ENCODE measurements at places on chromosomes 6 and 20.
A peak's percentile ranks its signal among the peaks of the same experiment; 100 is the strongest.

GRCh38 chr6:150773969-150774368, 91.5 kb upstream of the MTHFD1L start:
- DNase-seq = no peak

GRCh38 chr6:108576709-108577108, 16.0 kb downstream of the FOXO3 start:
- DNase-seq = no peak

DNA sequence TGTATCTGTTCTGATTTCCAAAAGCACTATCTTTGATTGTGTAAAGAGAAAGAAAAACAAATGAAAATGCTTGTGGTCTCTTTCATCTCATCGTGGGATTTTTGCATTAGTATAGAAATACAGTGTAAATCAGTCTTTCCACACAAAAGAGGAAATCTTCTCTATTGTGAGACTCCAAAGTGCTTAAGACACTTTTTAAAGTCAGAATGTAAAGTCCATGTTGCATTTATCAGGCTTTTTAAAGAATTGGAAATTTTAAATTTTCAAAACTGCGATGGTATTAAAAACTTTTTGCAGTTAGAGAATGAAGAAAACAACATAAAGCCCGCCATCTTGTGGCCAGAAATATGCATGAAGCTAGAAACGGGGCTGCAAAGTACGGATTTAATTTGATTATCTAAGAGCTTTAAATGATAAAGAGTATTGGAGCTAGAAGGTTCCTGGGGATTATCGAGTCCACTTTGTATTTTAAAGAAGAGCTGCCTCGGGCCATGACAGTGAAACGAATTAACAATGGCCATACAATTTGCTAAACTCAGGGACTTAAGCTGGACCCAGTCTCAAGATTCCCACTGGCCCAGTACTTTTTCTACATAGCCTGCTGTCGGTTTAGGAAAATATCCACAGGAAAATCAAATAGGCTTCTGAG, 339.6 kb downstream of the ARHGAP18 start:
- peak; percentile 44 for DNase-seq

- peak; percentile 57 for DNase-seq
Observed at GRCh38 chr20:58131151-58131550, 97.3 kb downstream of the ANKRD60 start.

GRCh38 chr6:25248123-25248522, 31.1 kb upstream of the CARMIL1 start:
- peak; percentile 75 for DNase-seq

- DNase-seq = no peak
Observed at GRCh38 chr6:170116636-170117035, 174.2 kb downstream of the DLL1 start.

- DNase-seq = no peak
Observed at GRCh38 chr6:105896052-105896820, 189.9 kb upstream of the PRDM1 start.

GRCh38 chr6:49582529-49582928, 32.1 kb downstream of the C6orf141 start:
- peak; percentile 64 for DNase-seq

- DNase-seq = peak; percentile 14
Observed at GRCh38 chr6:158321960-158322359, 9.7 kb downstream of the TULP4 start.

DNA sequence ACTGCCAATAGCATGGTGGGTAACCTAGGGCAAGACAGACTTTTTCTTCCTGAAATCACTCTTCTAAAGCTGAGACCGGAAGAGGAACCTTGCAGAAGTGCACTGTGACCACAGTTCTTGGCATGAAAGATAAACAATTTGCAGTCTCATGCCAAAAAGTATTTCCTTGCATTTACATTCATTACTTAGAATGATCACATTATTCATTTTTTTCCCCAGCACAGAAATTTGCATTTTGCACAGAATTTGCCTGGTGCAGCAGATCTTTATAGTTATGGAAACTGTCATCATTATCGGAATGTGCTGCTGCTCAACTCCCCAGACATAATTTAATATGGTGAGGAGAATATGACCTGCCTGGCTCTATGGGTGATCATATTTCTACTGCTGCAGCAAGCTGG, 42.2 kb upstream of the EDN3 start:
- DNase-seq = no peak

- DNase-seq = peak; percentile 82
Observed at GRCh38 chr6:74073429-74073828, 377.4 kb downstream of the CD109 start.

GRCh38 chr6:149228311-149228955, 89.1 kb upstream of the TAB2 start:
- DNase-seq = no peak

- no peak for DNase-seq
Observed at GRCh38 chr6:10901770-10902169, 14.9 kb downstream of the SYCP2L start.

- DNase-seq = no peak
Observed at GRCh38 chr20:2405693-2406065, 25.0 kb downstream of the TGM6 start.

- no peak for DNase-seq
Observed at GRCh38 chr6:106122306-106122918, 36.3 kb downstream of the PRDM1 start.

- no peak for DNase-seq
Observed at GRCh38 chr20:16939051-16939450, 190.9 kb downstream of the OTOR start.

DNA sequence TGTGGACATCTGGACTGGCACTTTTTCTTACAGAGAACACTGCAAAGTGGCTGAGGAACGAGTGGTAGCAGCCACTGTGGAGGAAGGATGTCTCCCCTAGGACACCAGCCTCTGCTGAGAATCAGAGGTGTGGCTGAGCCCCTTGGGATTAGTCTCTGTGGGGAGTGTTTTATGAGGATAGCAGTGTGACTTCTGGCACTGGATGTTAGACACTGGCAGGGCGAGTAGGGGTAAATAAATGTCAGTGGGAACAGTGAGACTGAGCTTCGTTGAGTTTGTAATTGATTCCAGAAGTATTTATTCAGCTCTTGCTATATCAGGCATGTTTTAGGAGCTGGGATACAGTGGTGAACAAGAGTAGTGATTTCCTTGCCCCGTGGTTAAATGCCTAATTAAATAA, 124.0 kb downstream of the JARID2 start:
- no peak for DNase-seq

GRCh38 chr6:756224-756623, 63.3 kb upstream of the EXOC2 start:
- DNase-seq = no peak

GRCh38 chr6:7108964-7109836, 1.4 kb downstream of the RREB1 start:
- peak; percentile 56 for DNase-seq

DNA sequence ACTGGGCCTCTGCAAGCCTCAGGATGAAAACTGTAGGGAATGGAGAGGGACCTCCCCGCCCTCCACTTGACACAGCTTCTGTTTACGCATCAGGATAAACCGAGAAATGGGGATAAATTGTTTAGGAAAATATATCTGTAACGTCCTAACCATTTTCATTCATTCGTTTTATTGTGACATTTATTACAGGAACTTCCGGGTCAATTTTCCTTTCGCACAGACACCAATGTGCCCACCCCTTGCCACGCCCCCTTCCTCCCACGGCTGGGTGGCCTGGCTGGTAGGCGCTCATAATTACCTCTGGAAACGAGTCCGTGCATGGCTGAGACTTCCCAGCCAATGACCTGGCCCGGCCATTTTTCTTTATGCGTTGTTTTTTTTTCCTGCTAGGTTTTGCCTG, 96.1 kb downstream of the BMP7 start:
- DNase-seq = no peak

DNA sequence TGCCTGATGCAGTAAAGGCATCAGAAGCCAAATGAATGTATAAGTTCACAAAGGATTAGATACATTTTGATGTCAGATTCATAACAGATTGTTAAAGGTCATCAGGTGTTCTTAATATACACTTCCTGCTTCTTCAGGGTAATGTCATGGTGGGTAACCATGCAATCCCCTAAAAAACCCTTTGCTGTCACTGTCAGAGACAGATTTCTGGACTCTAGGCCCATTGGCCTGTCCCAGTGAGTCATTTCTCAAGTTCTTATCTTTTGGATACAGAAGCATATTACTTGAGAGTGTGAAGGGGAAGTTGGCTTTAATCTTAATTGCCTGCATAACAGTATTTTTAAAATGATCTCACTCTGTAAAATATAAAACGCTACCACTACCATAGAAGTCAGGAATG, 895.6 kb upstream of the MAP3K7 start:
- DNase-seq = no peak

DNA sequence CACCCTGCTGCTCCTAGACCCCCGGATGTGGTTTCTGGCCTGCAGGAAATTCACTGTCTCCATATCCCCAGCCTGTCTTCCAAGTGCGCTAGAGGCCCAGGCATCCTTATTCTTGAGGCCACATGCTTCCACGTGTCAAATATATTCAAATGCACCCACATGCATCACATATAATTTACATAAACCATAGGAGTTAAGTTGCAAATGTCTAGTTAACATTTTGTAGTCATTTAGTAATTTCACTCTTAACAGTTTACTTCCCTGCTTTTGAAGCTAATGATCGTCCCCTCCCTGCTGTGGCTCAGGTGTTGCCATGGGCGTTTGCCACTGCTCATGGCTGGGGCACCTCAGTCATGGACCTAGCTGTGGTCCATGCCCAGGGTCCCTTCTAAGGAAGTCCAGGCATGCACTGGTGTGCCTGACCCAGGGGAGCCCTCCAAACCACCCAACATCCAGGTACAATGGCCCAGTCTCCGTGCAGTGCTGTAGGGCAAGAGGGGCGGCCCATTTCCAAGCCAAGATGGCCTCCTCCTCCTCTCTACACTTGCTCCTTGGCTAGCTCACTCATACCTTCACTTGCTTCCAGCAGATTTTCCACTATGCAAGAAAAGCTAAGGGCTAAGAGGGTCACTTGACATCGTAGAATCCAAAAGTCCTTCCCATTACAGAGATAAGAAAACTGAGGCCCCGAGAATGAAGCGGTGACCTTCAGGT, 42.4 kb downstream of the FGD2 start:
- DNase-seq = no peak

DNA sequence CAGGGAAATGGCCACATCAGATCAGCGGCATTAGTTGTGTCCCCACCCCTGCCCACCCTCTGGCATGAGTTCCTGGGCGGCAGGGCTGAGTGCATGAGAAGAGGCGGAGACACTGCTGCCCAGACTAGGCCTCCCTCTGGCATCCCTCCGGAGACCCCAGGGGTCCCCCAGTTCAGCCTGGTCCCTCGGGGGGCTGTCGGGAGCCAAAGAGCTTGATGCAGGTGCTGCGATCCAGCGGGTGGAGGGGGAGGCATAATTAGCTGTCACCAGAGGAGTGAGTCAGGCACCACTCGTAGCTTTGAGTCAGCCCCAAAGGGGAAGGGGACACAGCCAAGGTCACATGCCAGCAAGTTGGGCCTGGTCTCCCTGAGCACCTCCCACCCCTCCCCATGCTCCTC, 34.5 kb downstream of the DLGAP4 start:
- DNase-seq = no peak

GRCh38 chr20:39234520-39235095, 272.5 kb downstream of the DHX35 start:
- no peak for DNase-seq

GRCh38 chr6:53180678-53181077, 32.0 kb upstream of the GCM1 start:
- no peak for DNase-seq

- no peak for DNase-seq
Observed at GRCh38 chr20:61609461-61609860, 357.4 kb downstream of the CDH4 start.

DNA sequence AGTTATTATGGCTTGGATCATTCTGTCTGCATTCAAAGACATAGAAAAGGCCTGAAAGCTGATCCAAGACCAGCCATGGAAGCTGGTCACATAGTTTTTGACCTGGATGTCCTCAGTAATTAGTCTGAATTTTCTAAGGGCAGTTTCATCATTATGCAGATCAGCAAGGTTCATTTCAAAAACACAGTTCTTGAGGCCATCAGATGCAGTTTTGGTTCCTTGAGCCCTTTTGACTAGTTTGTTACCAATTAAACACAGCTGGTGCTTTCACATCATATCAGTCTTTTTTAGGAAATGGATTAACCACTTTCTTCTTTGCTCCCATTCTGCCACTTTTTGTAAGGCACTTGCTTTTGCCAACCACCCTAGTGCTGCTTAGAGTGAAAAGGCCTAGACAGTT, 129.4 kb downstream of the NCOA3 start:
- no peak for DNase-seq

- DNase-seq = no peak
Observed at GRCh38 chr6:32937230-32937633, 3.6 kb downstream of the HLA-DMB start.

GRCh38 chr20:3307725-3308124, 68.7 kb upstream of the SLC4A11 start:
- no peak for DNase-seq

DNA sequence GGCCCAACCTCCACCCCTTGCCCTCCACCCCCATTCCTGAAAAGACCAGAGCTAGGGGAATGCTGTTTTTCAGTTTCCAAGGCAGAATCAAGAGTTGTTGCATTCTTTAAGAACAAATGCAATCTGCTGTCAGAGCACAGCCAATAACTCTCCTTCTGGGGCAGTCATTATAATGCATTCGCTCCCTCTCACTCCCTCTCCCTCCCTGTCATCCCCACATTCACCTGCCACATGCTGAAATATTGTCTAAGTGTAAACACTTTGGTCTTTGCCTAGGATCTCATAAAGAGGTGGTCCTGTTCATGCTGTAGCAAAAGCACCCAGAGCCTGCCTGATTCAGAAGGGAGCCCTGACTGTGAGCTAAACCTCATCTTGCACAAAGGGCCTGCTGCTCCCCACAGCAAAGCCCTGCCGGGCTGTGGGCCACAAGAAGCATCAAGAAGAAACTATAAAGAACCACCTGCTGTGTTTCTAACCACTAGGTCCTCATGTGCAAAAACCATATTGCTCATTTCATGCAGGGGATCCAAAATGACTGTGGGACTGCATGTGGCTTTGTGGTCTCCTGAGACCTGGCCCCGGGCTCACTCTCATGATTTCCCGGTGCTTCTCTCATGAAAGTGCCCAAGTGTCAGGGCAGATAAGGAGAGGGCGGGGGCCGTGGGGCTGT, 85.6 kb downstream of the GPR6 start:
- DNase-seq = no peak

DNA sequence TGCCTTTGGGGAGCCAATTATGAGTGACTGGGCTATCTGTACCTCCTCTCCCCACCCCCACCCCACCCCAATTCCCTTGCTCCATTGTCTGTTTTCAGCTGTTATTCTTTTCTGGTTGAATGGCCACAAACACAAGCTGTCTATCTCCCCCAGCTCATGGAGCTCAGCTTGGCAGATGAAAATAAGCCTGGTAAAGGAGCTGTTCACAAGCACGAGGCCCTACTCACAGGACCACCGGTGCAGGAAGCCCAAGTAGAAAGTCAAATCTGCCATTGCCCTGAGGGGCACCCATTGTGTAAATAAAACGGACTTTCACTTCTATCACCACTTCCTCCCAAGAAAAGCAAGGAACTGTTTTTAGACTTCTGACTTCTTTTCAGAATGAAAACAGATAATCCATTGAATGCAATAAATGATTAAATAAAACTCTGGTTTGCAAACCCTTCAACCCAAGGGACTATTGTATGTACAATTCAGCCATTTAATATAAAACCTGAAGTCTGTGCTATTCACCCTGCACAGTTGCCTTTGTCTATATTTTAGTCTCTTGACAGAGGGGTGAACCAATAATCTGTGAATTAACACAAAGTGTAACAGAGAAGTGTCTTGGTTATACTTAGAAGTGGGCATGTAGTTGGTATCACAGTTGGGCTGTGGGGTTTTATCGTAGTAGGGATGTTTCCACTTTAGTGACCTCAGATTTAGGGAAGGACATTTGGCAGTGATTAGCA, 27.7 kb downstream of the RIPOR2 start:
- DNase-seq = no peak

All from HT1080 (cell line).